ENCODE measurements at places on chromosomes 5 and 9.

DNA sequence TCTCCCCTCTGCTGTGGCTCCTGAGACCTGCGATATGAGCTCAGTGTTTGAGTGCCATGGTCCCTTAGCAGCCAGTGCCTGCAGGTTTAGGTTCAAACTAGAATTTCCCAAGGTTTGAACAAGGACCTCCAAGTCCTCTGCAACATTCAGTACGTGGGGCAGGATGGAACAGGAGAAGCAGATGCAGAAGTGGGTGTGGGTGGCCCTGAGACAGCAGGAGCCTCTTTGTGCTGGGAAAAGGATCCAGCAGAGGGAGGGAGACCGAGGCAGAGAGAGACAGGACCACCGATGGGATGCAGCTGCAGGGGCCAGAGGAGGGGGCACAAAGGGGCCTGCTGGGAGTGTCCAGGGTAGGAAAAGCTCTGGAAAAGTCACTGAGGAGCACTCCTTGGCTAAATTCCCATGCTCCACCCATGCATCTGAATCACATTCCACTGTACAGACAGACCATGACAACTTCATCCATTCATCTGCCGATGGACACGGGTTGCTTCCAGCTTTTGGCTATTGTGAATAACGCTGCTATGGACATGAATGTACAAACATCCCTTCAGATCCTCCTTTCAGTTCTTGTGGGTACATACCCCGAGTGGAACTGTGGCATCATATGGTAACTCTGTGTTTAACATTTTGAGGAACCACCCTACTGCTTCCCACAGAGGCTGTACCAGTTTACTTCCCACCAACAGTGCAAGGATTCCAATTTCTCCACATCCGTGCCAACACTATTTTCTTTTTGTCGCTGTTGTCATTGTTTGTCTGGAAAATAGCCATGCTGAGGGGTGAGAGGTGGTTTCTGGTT is 26.7 kb upstream of the SUSD3 start:
- DNase-seq = no peak

- no peak for DNase-seq
Measured at GRCh38 chr9:127492616-127493015, 41.3 kb downstream of the LRSAM1 start.

DNA sequence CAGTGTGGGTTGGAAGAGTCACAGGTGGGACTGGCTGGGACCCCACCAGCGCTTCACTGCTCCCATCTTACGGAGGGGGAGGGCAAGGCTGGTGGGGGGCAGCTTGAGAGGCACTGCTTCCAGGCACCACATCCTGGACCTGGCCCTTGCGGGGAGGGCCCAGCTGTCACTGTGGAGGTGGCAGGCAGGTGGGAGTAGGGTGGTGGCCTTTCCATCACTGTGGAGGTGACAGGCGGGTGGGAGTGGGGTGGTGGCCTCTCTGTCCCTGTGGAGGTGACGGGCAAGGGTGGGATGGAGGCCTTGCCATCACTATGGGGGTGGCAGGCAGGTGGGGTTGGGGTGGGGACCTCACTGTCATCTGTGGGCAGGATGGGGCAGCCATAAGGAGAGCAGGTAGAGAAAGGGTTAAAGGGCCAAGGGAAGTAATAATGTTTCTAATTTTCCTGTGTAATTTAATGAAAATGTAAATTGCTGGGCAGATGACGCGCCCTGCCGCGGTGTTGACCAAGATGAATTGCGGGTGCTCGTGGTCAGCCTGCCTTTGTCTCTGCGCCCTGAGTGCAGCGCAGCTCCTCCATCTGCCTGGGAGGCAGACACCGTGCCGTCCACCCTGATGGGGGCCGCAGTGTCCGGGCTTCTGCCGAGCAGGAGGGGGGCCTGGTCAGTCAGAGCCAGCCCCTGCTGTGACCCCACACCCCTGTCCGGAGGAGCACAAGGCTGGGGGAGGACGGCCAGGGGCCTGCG is 20.8 kb downstream of the RXRA start:
- no peak for DNase-seq

GRCh38 chr9:93309889-93310425 is 126.0 kb downstream of the WNK2 start:
- no peak for DNase-seq

DNA sequence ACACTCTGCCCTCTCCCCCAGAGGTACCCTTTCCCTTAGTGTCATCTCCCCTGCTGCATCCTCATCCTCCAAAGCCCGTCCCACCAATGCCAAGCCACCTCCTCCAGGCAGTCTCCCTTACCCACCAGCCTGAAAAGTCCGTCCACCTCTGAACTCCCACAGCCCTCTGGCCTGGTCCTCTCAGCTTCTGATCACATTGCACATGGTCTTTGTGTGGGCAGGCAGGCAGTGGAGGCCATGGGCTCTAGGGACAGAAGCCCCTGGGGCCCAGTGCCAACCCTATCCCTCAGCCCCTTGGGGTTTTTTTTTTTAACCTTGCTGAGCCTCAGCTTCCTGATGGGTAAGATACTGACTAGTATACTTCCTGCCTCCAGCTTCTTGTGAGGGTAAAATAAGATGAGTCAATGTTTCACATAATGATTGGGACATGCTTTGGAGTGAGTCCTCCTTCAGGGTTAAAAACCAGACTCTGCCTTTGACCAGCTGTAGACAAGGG is 19.4 kb downstream of the CSF1R start:
- DNase-seq = no peak

DNA sequence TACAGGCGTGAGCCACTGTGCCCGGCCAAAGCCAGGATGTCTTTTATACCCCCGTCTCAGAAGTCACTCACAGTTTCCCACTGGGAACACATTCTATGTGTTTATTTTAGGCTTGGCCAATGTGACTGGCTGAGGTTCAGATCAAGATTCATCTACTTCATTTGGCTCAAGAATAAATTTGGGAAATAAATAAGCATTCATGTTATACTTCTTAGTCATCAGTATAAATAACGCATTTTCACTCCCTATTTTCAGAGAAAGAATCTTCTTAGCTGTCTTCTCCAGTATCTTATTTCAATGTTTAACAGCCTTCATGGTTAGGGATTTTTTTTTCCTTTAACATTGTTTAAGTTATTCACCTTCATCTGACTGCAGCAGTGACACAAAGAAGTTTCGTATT is 11.8 kb downstream of the S100Z start:
- DNase-seq = no peak

GRCh38 chr5:3780907-3781306 is 185.3 kb downstream of the IRX1 start:
- DNase-seq = no peak

- DNase-seq = no peak
Measured at GRCh38 chr9:33472881-33473615, 676 bp downstream of the NOL6 start.

- DNase-seq = no peak
Measured at GRCh38 chr5:92927291-92927778, 653.7 kb downstream of the NR2F1-AS1 start.

GRCh38 chr5:161077496-161077895 is 225.5 kb upstream of the ATP10B start:
- no peak for DNase-seq

DNA sequence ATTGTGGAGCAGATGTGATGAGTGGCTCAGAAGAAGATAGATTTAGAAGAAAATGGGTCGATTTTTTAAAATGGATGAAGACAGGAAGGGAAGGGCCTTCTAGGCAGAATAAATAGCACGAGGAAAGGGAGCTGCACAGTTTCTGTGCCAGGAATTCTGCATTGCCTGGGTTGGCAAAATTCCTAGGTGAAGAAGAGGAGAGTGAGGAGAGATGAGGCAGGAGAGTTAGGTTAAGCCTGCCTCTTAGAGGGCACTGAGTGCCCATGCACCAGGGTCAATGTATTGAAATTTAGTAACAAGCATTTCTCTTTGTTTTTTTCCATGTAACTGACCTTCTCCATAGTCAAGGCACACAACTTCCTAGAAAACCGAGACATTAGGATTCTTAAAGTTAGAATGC is 159.5 kb downstream of the YTHDC2 start:
- DNase-seq = no peak

DNA sequence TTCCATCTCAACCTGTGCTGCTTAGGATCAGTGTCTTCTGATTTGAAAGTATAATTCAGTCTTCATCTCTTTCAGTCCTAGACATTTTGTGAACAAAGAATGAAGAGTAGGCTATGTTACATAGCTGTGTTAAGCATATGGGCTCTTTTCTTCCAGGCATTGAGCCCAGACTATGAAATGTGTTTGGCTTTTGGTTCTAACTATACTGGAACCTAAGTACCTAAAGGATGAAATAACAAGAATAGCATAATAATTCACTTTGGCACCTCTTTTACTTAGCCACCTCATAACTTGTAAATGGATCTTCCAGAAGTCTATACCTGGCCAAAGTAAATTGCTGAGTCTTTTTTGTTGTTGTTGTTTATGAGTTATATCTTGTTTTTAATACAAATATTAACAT is 71.4 kb downstream of the SLF1 start:
- DNase-seq = no peak

GRCh38 chr5:163281512-163281911 is 155.9 kb upstream of the CCNG1 start:
- no peak for DNase-seq

GRCh38 chr5:32443541-32444430 is 754 bp downstream of the ZFR start:
- DNase-seq = peak; percentile 48

- DNase-seq = no peak
Measured at GRCh38 chr9:36729906-36730305, 157.2 kb downstream of the MELK start.

- no peak for DNase-seq
Measured at GRCh38 chr5:1423901-1424603, 21.2 kb downstream of the SLC6A3 start.

DNA sequence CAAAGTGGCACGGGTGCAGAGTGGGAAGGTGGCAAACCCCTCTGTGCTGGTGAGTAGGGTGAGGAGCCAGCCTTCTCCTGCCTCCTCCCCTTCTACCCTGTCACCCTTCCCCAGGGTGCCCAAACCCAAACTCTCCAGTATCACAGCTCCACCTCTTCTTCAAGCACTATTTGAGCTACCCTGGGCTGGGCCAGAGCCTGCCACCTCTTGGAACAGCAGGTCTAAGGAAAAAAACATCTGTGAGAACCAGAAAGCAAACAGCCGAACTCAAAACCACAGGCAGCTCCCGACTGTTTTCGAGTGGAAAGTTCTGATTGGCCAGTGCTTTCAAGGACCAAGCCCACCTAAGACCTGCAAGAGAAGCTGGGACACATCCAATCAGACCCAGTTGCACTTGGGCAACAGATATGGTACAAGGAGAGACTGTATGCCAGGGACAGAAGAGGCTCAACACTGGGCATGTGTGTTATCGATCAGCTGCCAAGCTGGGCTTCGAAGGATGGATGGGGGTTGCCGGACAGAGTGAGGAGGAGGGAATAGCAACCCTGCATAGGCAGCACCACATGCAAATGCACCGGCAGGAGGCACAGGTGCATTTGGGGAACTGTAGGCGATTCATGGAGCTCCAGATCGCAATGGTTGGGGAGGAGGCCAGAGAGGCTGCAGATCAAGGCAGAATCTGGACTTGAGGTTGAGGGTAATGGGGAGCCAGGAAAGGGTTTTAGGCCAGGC is 19.7 kb downstream of the ACSL6 start:
- no peak for DNase-seq

DNA sequence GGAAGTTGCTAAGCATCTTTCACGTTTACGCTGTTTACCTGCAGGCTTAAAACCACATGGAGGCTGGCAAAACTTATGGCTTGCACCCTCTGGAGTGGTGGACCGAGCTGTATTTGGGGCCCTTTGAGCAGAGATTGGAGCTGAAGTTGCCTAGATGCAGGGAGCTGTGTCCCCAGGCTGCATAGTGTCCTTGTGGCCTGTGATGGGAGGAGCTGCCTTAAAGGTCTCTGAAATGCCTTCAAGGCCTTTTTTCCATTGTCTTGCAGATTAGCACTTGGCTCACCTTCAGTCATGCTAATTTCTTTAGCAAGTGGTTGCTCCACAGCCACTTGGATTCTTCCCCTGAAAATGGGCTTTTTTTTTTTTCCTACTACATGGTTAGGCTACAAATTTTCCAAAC is 81.5 kb upstream of the CHD1 start:
- DNase-seq = no peak

- DNase-seq = no peak
Measured at GRCh38 chr9:95076696-95077052, 240.8 kb downstream of the FANCC start.

GRCh38 chr5:132428484-132429462 is 59.3 kb downstream of the SLC22A5 start:
- DNase-seq = no peak

GRCh38 chr5:10612251-10612650 is 48.4 kb downstream of the ANKRD33B start:
- no peak for DNase-seq

GRCh38 chr5:30469691-30470090 is 723.8 kb upstream of the CDH6 start:
- no peak for DNase-seq

- DNase-seq = no peak
Measured at GRCh38 chr9:97394881-97395280, 17.0 kb upstream of the TDRD7 start.

DNA sequence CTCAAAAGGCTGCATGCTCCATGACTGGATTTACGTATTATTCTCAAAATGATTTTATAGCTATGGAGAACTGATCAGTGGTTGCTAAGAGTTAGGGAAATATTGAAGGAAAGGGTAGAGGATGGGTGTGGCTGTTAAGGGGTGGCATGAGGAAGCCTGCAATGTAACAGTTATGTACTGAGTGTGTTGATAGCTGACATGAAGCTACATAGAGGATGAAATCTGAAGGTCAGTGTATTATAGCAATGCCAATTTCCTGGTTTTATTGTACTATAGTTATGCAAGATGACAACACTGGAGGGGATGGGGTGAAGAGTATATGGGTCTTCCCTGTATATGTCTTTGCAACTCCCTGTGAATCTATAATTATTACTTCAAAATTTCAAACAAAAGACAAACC is 51.0 kb downstream of the TMEM245 start:
- DNase-seq = no peak

DNA sequence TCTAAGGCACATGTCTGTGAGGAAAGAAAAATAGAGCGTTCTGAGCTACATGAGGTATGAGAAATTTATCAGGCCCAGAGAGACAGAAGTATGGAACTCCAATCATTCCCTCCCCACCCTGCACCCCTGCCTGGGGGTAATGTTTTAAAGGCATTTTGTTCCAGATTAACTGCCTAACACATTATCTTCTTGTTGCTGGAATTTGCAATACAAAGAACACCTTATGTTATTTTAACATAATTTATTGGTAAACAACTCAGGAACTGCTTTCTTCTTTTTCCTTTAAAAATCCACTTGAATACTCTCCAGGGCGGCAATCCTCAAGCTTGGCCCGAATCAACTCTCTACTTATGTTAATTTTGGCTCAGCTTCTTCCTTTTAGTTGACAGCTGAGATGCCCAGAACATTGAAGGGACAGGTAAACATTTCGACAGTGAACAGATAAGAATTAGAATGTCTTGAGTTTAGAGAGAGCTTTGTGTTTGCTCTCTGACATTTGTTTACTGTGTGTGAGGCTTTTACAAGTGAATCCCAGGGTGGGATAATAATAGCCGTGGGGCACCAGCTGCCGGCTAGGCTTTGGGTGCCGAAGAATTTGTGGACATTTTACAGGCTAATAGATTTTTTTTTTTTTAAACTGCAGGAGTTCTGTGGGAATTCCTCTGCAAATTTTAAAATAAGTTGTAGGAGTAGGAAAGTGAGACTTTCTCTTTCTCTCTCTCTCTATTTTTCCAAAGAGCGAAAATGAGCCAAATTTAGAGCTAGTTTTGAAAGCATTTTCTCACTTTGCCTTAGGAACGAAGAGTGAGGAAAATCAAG is 96.4 kb upstream of the TAF11L2 start:
- no peak for DNase-seq

Measured in stimulated activated CD4-positive, alpha-beta T cell treated with anti-CD3 and anti-CD28 coated beads, Interleukin-4, amount 100 ng/mL, for 4 hours (primary cell).